H7 (cell line): ENCODE measurements at places on chromosomes 1 and 21. TPM values are rescaled to one million over a fixed set of nuclear protein-coding genes. Genes with fewer than 3 reads are reported as not detected.

The CD1E gene
- total RNA-seq: not detected in 2 replicates

The SH2D1B gene
- total RNA-seq: not detected in 2 replicates

The OR2L2 gene
- not detected in 2 replicates for total RNA-seq

The RHOU gene
- 11.0 and 17.6 TPM in 2 replicates for total RNA-seq

The AGRN gene
- total RNA-seq: 126 and 130 TPM in 2 replicates

The CR1 gene
- total RNA-seq: 0.07 TPM in 2 replicates

The DPT gene
- total RNA-seq: not detected in 2 replicates

The ADORA1 gene
- total RNA-seq: 3.5 and 5.7 TPM in 2 replicates

The GJA9 gene
- total RNA-seq: not detected in 2 replicates

The GBP7 gene
- not detected in 2 replicates for total RNA-seq
